ENCODE measurements at places on chromosomes 7 and 10. TPM values are rescaled to one million over a fixed set of nuclear protein-coding genes. Genes with fewer than 3 reads are reported as not detected.

- peak; percentile 66 for DNase-seq
Measured at GRCh38 chr7:120989257-120990220, 1.0 kb downstream of the CPED1 start.

DNA sequence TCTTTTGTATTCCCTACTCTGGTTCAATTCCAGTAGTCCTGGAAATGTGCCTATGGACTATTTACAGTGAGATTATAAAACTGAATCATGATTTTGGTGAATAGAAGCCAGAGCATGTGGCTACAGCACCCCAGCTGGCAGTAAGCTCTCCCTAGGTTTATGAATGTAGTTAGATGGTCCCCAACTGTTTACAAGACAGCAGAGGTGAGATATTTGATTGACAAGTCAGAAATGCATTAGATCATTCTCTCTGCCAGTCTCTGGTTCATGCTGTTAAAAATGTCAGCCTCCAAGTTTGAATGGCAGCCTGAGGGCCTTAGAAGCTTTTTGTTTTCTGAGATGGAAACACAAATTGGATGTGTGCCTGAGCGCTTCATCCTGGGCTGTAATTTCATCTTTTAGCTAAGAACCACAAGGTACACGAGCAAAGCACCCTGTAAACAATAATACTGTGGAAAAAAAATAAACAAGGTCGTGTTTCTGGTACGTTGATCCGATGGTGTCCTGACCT, 85.0 kb downstream of the BTRC start:
- DNase-seq = no peak

DNA sequence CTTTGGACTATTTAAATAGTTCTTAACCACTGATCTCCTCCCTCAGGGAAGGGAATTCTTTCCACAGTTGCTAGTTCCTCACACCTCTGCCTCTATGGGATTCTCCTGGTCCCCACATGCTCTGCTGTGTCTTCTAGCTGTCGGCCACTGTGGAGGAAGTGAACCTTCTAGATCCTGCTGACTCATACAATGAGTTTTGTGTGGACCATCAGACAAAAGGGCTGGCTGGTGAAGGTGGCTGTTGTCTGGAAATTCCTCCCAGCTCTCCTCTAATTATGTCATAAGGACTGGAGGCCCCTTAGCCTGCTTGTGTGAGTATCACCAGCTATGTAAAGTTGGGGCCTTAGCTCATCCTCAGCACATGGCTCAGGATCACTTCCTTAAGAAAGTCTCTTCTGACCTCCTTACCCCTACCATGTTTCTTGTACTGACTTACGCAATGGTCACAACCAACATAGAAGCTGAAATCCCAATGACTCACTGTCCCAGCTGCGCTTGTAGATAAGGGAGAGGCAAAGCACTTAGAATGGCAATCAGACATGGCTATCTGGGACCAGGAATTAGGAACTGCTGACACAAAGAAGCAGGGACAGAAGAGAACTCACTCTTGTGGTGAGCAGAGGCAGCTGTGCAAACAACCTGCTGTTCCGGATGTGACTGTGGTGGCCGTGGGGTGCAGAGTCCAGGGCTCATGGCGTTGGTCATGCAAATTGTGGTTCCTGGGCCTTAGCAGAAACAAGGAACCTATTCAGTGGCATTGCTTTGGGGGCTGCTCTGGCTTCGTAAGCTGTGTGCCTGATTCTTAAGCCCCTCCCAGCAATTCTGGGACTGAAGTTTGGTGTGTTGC, 2.5 kb upstream of the MACC1 start:
- DNase-seq = peak; percentile 81

- no peak for DNase-seq
Measured at GRCh38 chr7:99326408-99326782, 697 bp downstream of the ARPC1A start.

GRCh38 chr7:22858640-22859561, 36.3 kb upstream of the TOMM7 start:
- DNase-seq = no peak

- no peak for DNase-seq
Measured at GRCh38 chr10:102111276-102111675, 8.9 kb downstream of the LDB1 start.

GRCh38 chr10:109977382-109977806, 30.4 kb upstream of the ADD3 start:
- DNase-seq = no peak

- DNase-seq = no peak
Measured at GRCh38 chr10:17665747-17666146, 21.8 kb downstream of the STAM start.

GRCh38 chr7:124251636-124252035, 218.8 kb upstream of the TMEM229A start:
- DNase-seq = no peak

GRCh38 chr10:122264931-122265330, 6.2 kb upstream of the BTBD16 start:
- no peak for DNase-seq

DNA sequence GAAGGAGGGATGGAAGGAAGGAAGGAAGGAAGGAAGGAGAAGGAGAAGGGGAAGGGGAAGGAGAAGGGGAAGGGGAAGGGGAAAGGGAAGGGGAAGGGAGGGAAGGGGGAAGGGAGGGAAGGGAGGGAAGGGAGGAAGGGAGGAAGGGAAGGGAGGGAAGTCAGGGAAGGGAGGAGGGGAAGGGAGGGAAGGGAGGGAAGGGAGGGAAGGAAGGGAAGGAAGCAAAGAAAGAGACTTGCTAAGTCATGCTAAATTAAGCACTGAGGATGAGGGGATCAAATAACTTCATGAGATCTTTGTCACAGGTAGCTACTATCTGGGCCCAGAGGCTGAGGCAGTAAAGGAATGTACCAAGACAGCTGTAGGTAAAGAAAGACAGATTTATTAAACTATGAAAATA, 116.4 kb downstream of the TRIL start:
- DNase-seq = no peak

DNA sequence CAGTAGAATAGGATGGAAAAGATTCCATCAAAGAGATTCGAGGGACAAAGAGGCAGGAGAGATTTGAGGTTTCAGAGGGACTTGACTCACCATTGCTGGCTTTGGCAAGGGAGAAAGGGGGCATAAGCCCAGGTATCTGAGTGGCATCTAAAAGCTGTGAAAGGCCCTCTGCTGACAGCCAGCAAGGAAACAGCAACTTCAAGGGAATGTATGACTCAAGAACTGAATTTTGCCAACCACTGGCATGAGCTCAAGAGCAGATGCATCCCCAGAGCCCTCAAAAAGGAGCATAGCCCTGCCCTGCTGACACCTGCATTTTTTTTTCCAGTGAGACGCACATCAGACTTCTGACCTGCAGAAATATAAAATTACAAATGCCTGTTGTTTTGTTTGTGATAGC, 19.6 kb upstream of the ADAM12 start:
- DNase-seq = no peak

GRCh38 chr10:18068401-18068800, 71.8 kb upstream of the CACNB2 start:
- no peak for DNase-seq

GRCh38 chr7:12111422-12112405, 99.4 kb upstream of the TMEM106B start:
- DNase-seq = peak; percentile 67

Gene SCART1
- 4.7 TPM for total RNA-seq

Gene TBX20
- not detected for total RNA-seq

Gene AHR
- 288 TPM for total RNA-seq

Gene NOD1
- total RNA-seq = 33.0 TPM

Gene PDIA4
- 61.5 TPM for total RNA-seq

All from sciatic nerve (tissue), 2 donors.